ACHN (cell line): ENCODE measurements at places on chromosomes 11 and 22.
A peak's percentile ranks its signal among the peaks of the same experiment; 100 is the strongest.

DNA sequence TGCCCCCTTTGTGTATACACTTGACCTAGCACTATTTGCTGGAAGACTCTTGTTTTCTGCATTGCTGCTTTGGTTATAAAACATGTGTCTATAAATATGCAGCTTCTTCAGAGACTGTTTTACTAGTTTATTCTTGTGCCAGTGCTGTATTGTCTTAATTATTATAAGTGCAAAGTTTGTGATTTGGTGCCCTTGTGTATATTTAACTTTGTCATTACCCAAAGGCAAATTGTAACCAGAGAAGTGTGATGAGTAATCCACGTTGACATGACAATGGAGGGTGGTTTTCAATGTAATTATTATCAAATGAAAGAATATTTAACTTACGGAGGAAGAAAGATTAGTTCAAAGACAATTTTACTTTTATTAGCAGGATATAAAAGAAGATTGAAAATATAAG, 75.0 kb upstream of the PRODH start:
- peak; percentile 16 for DNase-seq

GRCh38 chr22:43516996-43517635, 105.3 kb downstream of the MPPED1 start:
- DNase-seq, result no peak

DNA sequence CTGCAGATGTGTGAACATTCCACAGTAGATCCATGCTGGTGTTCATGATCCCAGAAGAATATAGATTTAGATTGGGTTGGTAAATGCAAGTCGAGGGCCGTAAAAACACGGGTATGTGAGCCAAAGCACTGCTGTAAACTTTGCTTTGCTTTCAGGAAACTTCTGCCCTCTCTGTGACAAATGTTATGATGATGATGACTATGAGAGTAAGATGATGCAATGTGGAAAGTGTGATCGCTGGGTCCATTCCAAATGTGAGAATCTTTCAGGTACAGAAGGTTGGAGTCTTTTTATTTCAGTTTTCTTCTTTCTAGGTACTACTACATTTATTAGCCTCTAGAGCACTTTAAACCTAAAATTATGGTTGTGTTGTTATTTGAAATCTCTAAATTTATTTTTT, 36.2 kb upstream of the TTC36 start:
- DNase-seq, result no peak

- no peak for DNase-seq
Measured at GRCh38 chr11:15585602-15586331, 471.0 kb downstream of the INSC start.

DNA sequence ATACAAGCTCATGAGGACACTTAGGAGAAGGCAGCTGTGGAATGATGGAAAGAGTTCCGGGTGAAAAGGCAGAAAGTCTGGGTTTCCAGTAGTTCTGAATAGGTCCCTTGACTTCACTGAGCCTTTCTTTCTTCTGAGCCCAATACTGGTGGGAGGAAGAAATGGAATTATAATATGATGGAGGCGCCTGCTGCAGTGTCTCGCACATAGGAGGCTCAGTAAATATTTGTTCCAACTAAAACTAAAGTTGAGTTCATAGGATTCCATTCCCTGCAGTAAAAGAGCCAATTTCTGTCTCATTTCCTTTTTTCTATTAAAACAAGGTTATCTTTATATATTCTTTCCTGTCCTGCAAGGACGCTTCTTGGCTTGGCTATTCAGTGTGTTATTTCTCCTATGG, 5.2 kb upstream of the CLMP start:
- DNase-seq, result no peak

GRCh38 chr11:50080256-50080655, 47.6 kb downstream of the OR4C45 start:
- DNase-seq, result no peak

GRCh38 chr11:82937554-82937953, 36.0 kb downstream of the DDIAS start:
- DNase-seq, result no peak

DNA sequence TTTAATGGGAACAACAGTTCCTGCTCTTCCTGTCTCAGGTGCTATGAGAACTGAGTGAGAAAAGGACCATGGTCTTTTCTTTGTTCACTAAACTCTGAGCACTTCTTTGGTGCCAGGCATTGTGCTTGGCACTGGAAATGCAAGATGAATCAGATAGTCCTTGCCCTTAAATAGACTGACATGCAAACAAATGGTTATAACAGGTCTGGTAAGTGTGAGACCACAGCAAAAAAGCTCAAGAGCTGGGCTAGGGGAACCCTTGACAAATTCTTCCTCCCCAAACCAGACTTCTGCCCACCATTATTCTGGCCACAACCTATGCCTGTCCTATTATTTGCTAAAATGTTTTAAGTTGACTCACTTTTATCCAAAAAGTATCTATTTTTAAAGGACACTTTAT, 5.1 kb downstream of the SLC43A3 start:
- no peak for DNase-seq

GRCh38 chr22:32375678-32376450, 18.2 kb downstream of the RFPL3 start:
- no peak for DNase-seq

- no peak for DNase-seq
Measured at GRCh38 chr11:16239141-16240105, 116.9 kb downstream of the SOX6 start.

DNA sequence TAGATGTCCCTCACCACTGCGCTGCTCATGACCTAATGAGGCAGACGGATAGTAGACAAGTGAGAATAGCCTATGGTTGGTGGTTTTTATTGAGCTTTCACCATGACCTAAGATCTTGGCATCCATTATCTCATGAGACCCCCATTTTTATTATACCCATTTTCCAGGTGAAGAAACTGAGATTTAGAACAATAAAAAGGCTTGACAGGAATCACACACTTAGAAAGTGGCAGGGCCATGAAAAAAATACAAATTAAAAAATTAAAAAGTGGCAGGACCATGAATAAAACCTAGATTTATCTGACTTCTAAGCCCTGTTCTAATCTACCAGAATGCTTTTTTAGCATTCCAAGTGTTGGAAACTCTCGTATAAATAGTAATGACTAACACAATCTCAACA, 1.1 kb downstream of the LRRC55 start:
- DNase-seq, result no peak

GRCh38 chr11:123518496-123519054, 88.5 kb downstream of the GRAMD1B start:
- DNase-seq, result no peak

GRCh38 chr11:13446444-13446843, 16.6 kb downstream of the BTBD10 start:
- peak; percentile 45 for DNase-seq

- DNase-seq, result no peak
Measured at GRCh38 chr11:119739021-119739703, 10.2 kb upstream of the NECTIN1 start.

DNA sequence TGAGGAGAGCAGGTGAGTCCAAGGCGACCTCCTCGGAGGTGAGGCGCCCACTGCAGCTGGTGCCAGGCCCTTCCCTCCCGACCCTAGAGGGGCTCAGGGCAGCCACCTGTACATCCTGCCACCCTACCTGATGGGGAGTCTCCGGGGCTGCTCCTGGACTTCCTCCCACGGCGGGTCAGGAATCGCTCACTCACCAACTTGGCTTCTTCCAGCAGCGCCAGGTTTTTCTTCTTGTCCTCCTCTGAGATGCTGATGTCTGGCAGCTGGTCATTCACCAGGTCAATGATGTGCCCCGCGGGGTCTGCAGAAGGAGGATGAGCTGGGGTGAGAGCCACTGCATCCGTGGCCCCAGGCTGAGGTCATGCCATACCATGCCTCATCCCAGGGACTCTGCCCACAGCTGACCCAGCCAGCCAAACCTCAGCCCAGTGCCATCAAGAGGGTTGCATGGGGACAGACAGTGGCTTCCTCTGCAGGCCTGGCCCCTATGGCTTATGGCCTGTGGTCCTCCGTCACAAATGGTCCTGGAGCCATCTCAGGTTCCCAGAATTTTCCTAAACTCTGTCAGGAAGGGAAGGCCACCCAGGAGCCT, 61.0 kb upstream of the LYVE1 start:
- DNase-seq, result no peak

DNA sequence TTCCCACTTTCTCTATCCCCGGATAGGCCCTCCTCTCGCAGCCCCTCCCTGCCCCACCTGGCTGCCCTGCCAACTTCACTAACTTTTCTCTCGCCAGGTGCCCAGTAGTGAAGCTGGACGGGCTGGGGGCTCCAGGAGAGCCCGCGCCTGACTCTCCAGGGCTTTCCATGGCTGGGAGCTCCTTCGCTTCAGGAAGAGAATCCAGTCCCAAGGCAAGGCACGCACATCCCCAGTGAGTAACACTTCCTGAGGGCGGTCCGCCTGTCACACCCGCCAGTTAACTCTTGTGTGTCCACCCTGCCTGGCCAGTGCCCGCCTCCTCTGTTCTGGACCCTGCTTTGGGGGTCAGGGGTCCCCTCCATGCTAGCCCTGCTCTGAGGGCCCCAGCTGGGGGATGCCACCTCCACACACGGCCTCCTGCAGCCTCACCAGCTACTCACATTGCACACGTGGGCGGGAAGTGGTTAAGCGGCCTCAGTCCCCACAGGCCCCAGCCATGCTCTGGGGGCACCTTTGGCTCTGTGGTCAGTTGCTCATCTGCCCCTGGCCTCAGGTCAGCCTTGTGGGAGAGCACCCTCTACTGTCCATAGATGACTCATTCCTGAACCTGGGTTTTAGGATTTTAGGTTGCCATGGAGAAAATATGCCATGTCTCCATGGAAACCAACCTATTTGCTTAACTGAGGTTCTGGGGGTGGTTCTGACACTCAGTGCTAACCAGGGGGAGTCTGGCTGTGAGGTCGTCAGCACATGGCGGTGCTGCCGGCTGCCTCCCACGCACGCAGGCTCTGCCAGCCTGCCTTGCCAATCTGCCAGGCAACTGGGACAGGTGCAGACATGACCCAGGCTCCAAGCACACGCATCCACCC, at the start of gene RIN1:
Gene RIN1 (minus strand): TSS at position 201 of the 869 bp plus-strand sequence. CDS start 32 bp downstream, at position 169.
- DNase-seq, result peak; percentile 96

DNA sequence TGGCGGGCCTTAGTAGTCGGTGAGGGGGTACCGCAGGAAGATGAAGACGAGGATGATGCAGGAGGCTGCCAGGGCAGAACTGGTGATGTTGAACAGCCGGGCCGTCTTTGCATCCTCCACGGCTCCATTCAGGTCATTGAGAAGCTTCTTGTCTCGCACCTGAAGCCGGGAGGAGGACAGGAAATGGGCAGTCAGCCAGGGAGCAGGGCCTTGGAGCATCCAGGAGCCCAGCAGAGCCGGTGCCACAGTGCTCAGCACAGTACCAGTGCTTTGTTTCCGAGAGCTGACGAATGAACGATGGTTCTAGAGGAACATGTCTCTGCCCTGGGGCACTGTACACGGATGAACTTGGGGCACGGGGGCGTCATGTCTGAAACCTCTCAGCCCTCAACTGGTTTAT, 15.1 kb downstream of the IFITM10 start:
- no peak for DNase-seq

- DNase-seq, result no peak
Measured at GRCh38 chr11:12812849-12813248, 138.6 kb downstream of the TEAD1 start.

DNA sequence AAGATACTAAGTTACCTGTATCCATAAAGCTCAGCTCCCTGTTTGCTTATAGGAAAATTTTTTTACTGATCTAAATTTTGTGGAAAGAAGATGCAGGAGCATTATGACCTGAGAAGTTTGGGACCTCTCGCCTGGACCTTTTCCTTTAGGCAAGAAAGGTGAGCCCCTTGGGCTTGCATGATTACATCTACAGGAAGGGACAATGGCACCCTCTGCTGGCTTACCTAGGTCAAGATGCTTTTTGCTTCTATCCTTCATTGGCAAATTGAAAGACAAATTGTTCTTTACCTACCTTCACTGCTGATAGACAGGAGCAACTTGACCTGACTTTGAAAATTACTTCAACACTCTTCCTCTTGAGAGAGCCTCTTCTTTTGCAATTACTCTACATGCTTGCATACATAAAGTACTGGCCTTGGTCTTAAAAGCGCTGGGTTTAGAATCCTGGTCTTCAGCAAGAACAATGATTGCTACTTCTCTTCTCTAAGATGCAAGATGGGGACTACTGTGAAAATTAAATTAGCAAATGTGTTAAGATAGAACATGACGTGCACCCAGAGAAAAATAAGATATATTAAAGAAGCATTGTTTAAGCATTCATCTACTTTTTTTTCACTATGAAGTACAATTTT, 147.2 kb downstream of the TRPC6 start:
- peak; percentile 30 for DNase-seq

GRCh38 chr11:40023724-40024123, 1435.7 kb downstream of the LRRC4C start:
- no peak for DNase-seq

GRCh38 chr11:121946514-121946913, 169.5 kb downstream of the BLID start:
- DNase-seq, result no peak

DNA sequence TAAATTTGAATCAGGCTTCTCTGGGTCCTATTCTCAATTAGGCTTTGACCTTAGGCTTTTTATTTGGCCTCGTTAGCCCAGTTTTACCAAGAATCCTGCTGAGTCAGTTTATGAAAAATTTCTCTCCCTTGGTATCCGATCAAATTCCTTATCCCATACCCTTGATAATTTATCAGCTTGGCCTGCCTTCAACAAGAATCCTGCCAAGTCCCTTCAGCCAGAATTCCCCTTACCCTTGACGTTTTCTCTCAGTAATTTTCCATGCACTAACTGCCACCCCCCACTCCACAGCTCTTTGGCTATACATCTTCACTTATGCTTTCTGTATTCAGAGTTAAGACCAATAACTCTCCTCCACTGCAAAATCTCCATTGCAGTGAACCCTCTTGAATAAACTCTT, 811.0 kb upstream of the CCDC90B start:
- no peak for DNase-seq
